Right lung (tissue), 10 donors: ENCODE measurements at places on chromosomes 1 and 21.

- DNase-seq = no peak
These were observed 114.5 kb downstream of the CACHD1 start for GRCh38 chr1:64584479-64584878.

DNA sequence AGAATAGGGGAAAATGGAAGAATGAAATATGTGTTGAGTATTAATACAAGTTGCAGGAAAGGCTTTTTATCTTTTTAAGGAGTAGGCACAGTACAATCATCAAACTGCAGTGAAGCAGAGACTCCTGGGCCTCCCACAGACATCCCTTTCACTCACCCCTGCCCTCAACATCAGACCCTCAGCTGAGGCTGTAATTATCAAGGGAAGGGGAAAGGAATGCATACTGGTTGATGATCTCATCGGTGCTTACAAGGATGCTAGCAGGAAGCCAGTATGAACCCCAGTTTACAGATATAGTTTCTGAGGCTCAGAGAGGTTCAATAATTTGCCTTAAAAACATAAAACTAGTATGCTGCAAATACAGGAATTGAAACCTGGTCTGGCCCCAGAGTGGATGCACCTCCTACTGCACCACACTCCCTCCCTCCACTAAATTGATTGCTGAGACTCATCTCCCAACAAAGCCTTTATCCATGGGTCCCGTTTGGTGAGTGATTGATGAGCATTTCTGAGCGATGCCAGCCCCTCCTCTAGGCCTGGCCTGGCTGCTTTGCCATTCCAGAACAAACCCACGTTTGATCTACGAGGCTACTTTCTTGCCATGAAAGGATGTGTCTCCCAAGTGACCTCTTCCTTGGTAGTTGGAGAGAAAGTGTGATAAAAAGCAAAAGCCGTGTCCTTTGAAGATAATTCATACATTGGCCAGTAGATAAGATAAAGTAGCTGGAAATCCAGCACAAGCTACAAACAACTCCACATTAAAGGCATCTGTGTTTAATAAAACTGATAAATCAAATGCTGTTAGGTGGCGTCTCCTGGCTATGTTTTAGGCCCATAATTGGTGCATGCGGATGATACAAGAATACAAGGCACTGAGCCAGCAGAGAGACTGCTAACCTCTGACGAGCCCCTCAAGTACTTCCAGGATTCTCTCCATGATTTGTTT, 233.9 kb upstream of the CAMK1G start:
- no peak for DNase-seq

- DNase-seq = no peak
These were observed 11.2 kb downstream of the AGO1 start for GRCh38 chr1:35894183-35894582.

GRCh38 chr1:53526451-53527101, 67.4 kb downstream of the DMRTB1 start:
- peak; percentile 55 for DNase-seq

DNA sequence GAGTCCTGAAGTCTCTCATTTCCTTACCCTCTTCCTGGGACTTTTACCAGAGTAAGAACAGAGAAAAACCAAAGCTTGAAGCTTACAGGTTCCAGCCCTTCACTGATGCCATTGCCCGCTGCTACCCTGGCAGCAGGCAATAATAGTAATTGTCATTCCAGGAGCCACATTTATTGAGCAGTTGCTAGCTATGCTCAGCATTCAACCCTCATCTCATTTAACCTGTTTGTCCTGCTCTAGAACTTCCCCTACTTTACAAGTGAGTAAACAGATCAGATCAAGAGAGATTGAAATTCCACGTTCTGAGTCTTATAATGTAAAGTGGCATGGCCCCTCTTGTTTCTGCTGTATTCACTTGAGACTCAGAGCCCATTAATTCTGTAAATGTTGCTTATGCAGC, 80.4 kb downstream of the ATP1A1 start:
- DNase-seq = no peak

- peak; percentile 66 for DNase-seq
These were observed 456 bp upstream of the SMYD2 start for GRCh38 chr1:214280386-214281020.

GRCh38 chr21:46183910-46184624, at the start of gene SPATC1L:
Gene SPATC1L (minus strand): TSS chr21:46184459. CDS start chr21:46182816, 1,643 bp downstream.
- DNase-seq = peak; percentile 92

GRCh38 chr1:28898405-28898881, 15.9 kb upstream of the EPB41 start:
- DNase-seq = no peak

DNA sequence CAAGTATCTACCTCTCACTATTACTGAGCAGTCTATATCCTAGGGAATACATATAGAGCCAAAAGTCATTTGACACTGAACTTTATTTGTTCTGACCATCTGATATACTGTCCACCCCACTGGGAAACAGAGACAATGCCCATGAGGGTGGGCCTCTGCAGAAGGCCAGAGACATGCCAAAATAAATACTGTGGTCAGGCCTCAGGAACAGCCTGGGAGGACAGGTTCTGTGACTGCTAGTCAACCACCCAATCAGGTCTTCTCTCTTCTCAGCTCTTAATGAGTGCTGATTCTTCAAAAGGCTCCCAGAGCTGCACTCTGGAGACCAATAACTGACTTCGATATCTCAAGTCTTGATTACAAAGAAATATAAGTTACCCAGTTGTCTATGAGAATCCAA, 5.5 kb upstream of the ANKRD35 start:
- no peak for DNase-seq

DNA sequence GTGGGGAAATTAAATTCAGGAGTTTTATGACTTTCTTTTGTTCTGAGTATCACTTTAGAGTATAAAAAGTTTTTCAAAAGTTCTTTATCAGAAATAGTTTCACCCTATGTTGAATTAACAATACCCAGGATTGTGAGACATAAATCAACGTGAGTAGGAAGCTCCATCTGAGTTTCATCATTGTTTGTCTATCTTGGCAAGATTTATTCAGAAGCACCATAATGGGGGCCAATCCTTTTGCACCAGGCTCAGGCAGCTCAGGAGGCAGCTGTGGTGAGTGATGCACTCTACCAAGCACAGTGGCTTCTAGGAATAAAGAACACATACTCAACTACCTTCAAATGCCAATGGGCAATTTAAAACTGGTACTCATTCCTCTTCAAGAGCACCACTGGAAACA, 12.0 kb downstream of the CREG1 start:
- no peak for DNase-seq
